Activated naive CD8-positive, alpha-beta T cell treated with anti-CD3 and anti-CD28 coated beads, Interleukin-2, amount 50 U/mL, for 24 hours (primary cell): ENCODE measurements at places on chromosomes 16 and 17.

DNA sequence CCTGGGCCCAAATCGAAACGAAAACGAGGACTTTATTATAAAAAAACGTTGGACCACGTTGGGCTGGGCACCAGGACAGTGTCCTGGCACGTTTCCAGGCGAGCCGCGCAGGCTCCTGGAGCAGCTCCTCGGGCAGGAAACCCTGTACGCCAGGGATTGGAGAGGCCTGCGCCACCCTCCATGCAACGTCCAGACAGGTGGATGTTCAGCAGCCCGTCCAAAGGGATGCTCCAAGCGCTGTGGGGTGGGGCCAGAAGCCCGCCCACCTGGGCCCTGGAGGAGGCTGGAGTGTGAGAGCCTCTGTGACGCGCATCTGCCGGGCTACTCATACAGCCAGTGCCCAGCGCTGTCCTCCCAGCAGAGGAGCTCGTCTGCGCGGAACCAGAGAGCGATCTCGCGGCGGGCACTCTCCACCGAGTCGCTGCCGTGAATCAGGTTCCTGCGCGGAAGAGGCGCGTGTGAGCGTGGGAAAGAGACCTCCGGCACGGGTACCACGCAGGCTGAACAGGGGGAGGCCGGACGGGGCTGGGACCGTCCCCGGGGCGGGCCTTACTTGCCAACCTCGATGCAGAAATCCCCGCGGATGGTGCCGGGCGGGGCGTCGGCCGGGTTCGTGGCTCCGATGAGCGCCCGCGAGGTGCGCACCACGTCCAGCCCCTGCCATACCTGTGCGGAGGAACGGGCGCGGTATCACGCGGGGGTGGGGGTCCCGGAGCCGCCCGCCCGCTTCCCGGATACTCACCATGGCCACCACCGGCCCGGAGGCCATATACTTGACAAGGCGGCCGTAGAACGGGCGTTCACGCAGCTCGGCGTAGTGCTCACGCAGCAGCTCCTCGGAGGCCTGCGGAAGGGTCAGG lies 785 bp downstream of the NME3 start:
- DNase-seq = peak; percentile 69

DNA sequence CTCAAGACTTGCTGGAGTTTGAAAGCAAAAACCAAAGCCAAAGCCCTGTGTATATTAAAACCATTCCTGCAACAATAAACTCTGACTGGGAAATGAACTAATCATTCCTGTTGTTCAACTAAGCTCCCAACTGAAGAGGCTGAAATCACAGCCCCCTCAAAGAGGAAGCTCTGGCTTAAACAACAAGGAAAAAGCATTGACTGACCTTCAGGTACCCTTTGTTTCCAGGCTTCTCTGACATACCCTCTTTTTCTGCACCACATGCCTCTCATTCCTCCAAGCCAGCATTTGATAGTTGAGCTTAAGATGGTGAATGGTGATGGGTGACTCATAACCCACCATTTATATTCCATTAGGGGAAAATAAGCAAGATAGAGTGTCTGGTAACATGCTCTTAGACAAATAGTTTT lies 470.9 kb upstream of the SOX9 start:
- no peak for DNase-seq

GRCh38 chr17:4711661-4712181 lies 1.3 kb downstream of the ARRB2 start:
- no peak for DNase-seq

- DNase-seq = no peak
Measured at GRCh38 chr17:17090642-17091103, 48.4 kb downstream of the MPRIP start.

DNA sequence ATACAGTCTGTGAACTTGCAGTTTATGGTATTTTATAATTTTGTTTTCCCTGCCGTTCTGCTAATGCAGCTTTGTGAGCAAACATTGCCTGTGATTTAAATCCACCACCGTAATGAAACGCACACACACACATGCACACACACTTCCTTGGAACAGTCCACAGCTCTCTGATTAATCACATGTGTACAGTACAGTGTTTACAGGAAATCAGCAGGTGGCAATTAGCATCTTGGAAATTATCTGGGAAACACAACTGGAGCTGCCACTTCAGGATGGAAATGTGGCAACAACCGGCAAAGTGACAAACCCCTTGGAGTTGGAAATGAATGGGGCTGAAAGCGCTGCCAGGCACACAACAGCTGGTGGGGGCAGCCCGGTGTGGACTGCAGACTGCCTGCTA lies 12.9 kb upstream of the ZKSCAN2 start:
- DNase-seq = no peak

- DNase-seq = no peak
Measured at GRCh38 chr17:19376811-19377210, 1.5 kb upstream of the MAPK7 start.

- DNase-seq = no peak
Measured at GRCh38 chr16:72198021-72198711, 26.2 kb upstream of the PMFBP1 start.

GRCh38 chr17:16926571-16927451 lies 45.1 kb downstream of the TNFRSF13B start:
- no peak for DNase-seq

DNA sequence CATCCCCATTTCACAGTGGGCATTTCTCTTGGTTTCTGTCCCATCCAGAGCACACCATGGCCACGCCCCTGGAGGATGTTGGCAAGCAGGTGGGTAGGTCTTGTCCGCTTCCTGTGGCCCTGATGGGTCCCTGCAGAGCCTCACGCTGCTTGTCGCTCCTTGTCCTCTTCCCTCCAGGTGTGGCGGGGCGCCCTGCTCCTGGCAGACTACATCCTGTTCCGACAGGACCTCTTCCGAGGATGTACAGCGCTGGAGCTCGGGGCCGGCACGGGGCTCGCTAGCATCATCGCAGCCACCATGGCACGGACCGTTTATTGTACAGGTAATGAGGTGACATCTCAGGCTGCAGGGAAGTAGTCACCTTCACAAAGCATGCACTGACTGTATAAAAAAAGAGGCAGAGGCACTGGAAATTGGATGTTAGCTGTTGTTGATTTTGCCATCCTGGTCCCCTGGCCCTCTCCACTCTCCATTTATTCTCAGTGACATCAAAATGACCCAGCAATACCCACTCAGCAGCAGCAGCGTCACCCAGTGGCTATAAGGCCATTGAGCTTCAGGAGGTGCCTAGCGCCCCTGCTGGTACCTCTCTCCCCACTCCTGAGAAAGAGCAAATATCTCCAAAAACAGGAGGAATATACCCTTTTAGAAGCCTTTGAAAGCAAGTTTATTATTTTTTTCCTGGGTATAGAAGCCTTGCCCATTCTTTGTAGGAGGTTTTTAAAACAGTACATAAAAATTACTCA lies 13.7 kb downstream of the METTL22 start:
- no peak for DNase-seq

DNA sequence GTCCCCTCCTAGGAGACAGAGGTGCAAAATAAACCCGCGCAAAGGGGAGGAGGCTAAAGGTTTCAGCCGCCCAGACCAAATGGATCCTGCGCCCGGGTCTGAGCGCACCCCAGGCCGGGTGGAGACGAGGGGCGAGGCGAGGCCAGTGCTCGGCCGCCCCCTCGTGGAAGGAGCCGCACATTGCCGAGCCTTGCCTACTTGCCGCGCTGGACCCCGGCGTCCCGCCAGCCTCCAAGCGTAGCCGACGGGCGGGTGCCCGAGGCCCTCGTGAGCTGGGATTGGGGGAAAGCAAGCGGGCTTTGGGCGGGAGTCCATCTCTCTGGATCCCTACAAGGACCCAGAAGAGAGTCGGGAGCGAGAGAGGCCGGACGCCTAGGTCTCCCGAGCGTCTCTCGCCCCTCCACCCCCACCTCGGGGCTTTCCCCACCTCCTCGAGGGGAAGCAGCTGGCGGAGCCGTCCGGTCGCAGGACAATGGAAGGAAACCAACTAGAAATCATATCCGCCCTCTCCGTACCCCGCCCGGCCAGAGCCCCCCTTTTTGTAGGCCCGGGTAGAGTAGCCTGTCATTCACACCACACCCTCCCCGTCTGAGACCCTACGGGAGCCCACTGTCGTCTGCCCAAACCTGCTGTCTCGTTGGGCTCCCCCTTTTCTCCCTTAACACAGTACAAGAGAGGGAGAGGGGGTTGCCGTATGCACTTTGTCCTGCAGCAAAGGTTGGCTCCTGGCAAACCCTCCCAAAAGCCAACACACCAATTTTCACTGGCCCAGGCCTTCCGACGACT lies 664 bp upstream of the BCL6B start:
- peak; percentile 89 for DNase-seq

- no peak for DNase-seq
Measured at GRCh38 chr16:79150632-79151310, 449.8 kb downstream of the MAF start.

GRCh38 chr17:35969558-35970380 lies 11.5 kb downstream of the CCL16 start:
- DNase-seq = peak; percentile 76

DNA sequence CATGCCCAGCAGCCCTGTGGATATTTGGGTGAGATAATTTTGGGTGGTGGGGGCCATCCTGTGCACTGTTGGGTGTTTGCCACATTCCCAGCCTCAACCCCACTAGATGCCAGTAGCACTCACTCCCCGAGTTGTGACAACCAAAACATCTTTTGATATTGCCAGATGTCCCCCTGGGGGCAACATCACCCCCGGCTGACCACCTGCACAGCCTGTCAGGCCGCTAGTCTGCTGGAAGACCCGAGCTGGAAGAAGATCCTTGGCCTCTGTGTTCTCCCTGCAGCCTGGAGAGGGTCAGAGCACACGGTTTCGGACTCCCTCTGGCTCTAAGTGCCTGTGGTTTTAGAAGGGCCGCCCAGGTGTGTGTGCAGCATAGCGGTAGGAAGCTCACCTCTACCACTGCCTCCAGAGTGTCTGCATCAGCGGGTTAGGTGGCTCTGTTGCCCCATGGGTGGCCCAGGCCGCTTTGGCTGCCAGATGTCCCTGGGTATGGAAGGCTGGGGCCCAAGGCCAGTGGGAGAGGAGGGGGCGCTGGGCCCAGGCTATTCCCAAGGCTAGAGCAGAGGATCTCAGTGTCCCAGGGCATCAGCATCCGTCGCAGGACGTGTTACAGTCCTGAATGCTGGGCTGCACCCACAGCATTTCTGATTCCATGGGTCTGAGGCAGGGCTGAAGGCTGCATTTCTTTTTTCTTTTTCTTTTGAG lies 195.8 kb upstream of the GSE1 start:
- DNase-seq = peak; percentile 0

- no peak for DNase-seq
Measured at GRCh38 chr17:14593956-14594355, 293.1 kb downstream of the HS3ST3B1 start.

GRCh38 chr17:36011201-36011600 lies 6.6 kb downstream of the CCL23 start:
- DNase-seq = no peak

DNA sequence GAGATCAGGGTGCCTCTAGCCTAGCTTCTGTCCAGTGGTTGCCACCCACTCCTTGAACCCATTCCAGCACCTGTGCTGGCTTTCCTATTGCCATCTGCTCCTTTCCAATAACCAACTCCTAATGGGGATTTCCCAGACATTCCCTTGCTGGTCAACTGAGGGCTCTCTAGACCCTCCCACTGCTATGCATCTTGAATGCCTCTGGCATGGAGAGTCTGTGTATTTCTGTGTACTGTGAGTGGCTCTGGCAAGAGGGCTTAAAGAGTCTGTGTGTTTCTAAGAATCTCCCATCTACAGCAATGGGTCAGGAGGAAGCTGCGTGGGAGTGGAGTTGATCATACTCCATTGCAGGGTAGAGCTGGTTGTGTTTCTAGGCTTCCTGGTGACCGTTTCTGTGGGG lies 11.0 kb upstream of the EPN3 start:
- DNase-seq = no peak

DNA sequence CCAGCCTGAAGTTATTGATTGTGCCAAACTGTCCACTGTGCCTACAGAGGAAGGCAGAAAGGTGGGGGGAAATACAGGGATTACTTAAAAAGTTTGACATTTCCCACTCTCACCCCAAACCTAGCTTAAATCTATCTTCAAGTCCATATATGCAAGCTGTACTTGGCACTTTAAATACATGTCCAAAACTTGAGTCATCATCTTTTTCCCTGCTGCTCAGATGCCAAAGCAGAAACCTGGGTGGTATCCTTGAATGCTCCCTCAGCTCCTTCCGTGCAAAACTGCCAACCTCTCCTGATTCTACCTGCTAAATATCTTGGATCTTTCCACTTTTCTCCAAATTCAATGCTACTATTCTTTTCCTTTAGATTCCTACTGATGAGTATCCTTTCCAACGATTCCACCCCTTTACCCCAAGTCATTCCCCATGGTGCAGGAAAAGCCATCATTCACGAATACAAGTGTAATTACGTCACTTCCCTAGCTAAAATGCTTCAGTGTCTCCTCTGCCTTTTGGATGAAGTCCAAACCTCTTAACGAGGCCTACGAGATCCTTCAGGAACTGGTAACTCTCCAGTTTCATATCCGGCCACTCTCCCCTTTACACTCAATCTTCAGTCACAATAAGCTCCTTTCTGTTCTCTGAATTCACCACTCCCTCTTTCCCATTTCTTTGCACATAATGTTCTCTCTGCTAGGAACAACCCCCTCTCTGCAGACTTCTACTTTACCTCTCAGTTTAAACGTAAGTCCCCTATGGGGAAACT lies 9.3 kb downstream of the BECN1 start:
- DNase-seq = no peak
